ENCODE measurements at places on chromosomes 16 and 17.

DNA sequence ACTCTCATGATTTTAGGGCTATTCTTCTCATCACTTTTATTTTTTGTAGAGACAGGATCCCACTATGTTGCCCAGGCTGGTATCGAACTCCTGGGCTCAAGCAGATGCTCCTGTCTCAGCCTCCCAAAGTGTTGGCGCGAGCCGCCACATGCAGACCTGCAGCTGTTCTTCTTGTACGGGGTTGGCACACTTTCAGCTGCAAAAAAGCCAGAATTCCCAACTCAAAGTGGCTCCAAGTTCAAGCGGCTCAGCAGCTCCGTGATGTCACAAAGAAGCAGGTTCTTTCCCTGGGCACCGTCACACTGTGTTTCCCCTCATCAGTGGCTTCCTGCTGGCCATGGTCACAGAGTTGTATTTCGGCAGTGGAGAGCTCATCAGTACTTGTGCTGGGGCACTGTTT, 6.7 kb upstream of the SBK1 start:
- DNase-seq, result no peak

GRCh38 chr17:2157675-2158395, 102.9 kb downstream of the HIC1 start:
- no peak for DNase-seq

DNA sequence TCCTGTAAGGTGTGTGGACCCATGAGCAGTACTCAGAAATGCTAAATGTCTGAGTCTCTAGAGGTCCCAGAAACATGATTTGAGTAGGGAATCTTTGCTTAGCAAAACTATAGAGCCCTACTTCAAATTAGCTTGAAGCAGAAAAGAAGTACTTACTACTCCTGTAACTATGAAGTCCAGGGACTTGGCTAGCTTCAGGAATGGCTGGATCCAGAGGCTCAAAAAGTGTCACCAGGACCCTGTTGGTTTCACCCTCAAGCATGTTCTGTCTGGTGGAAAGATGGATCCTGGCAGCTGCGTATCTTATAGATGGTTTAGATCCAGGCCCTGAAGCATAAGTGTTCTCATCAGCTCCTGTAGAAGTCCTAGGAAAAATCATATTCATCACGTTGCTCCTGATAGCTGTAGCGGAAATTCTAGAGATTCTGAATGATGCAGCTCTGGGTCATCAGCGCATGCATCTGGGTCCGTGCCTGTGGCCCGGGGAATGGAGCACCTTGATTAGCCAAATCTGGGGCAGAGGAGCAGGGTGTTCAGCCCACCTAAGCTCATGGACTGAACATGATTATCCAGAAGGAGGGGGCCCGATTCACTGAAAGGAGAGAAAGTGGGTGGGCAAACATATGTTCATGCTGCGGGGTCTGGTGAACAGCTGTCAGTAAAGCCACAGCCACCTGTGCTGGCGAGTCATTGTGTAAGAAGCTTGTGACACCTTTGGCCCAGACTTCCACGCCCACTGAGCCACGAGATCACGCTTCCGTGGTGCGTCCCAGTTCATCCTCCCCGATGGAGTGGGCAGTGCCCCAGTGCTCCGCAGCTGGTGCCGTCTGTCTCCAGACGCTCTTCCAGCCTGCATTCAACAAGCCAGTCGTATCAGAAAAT, 260.6 kb downstream of the CPPED1 start:
- DNase-seq, result no peak

DNA sequence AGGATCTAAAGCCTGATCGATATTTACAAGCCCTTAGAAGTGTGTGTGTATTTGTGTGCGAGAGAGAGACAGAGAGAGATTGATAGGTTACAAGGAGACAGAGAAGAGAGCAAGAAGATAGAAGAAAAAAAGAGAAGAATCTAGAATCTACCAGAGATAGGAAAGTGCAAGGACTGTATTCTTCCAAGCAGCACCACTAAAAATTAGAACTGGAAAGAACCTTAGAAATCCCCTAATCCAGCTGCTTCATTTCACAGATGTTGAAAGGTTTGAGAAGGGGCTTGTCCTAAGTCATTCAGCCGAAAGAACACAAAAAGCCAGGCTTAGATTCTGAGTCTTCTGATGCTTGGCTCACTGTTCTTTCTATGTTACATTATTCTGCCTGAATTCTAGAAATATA, 92.2 kb downstream of the HS3ST3A1 start:
- no peak for DNase-seq

DNA sequence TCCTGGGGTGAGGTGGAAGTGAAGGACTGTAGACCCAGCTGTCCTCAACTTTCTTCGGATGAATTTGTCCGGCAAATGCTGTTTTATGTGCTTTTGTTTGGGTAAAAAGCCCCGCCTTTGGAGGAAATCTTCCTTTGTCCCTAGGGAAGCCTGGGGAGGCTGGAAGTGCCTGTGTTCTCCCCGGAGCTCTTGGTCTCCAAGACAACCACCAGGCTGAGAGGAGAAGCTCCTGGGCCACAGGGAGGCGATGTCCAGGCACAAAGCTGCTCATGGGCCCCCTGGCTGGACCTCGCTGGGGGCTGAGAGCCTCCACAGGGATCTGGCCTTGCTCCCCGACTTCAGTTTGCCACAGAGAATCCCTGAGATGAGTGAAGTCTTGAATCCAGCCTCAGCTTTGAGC, 293.1 kb upstream of the N4BP1 start:
- DNase-seq, result no peak

GRCh38 chr17:44768505-44769142, 9.8 kb downstream of the ADAM11 start:
- no peak for DNase-seq

- no peak for DNase-seq
Observed at GRCh38 chr17:16439303-16439791, 24.0 kb downstream of the TRPV2 start.

DNA sequence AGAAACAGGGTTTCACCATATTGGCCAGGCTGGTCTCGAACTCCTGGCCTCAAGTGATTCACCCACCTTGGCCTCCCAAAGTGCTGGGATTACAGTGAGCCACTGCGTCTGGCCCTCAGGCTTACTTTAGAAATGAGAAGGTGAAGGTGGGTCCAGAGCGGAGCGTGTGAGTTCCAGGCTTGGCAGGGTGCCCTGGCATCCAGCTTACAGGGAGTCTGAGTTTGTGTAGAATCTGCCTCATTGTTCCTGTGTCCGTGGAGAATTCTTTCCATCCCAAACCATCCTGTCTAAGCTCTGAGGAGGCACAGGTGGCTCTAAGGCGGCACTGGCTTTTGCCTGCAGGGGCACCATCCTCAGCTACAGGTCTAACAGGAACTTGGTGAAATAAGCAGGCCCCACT, 50.6 kb downstream of the RAB11FIP3 start:
- DNase-seq, result no peak
